HuH-7 (cell line): ENCODE measurements at places on chromosomes 1 and 21.

DNA sequence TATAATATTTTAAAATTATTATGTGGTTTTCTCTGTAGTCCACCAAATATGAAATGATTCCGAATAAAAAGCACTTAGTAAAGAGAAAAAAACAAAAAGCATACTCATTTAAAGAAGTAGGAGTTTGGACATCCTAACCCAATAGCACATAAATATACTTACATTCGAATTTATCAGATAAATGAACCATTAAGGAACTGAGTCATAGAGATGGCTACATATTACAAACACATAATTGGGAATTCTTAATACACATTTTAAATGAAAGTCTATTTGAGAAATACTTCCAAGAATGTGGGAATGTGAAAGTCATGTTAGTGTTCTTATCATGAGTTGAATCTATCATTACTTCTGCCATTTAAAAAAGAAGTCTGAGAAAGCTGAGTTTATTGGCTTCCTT is 75.0 kb downstream of the USP24 start:
- no peak for DNase-seq

DNA sequence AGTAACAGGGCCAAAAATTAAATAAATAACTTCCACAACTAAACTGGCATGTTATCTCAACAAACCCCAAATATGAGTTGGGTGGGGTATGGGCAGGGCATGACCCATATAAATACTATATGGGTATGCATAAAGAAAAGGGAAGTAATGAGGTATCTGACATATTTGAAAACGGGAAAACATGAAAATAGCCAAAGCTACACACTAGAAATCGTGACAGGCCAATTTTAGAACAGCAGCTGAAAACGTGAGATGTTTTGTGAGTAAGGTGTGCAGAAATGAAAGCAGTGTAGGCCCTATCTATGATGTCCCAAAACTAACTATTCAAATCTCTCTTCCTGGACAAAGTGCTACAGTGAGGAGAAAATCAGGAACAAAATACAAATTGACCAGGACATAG is 537.9 kb upstream of the NR5A2 start:
- DNase-seq = no peak

GRCh38 chr21:18498431-18498830 is 94.8 kb upstream of the TMPRSS15 start:
- DNase-seq = no peak

- DNase-seq = no peak
These were observed 139.5 kb downstream of the RGS7 start for GRCh38 chr1:241217516-241217915.

- DNase-seq = peak; percentile 60
These were observed 3.3 kb downstream of the NCMAP start for GRCh38 chr1:24558902-24559791.

GRCh38 chr1:23732363-23733224 is 10.7 kb upstream of the ELOA start:
- no peak for DNase-seq

DNA sequence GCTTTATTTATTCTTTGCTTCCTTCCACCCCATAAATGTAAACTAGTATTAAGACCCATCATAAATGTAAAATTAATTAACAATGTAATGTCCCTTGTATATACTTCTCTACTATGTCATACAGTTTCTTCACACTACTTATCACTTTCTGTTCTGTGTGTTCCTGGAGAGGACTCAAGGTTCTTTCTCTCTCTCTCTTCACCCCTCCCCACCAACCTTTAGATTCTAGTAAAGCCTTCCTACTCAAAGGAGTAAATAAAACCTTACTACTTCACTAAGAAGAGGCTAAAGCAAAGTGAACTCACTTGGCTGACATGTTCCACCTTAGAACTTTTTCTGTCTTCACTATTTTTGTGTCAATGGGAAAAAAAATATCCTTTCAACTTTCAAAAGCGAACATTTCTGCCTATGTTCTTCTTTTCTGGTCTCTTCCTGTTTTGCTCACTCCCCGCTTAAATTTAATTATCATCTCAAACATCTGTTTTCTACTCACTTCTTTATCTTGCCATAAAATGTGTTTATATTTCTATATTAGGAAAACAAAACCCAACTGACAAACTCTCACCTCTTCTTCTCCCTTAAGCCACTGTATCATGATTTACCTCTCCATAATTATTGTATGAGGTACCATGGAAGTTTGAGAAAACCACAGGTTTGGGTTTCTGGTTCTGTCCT is 260.3 kb downstream of the DPYD start:
- no peak for DNase-seq

DNA sequence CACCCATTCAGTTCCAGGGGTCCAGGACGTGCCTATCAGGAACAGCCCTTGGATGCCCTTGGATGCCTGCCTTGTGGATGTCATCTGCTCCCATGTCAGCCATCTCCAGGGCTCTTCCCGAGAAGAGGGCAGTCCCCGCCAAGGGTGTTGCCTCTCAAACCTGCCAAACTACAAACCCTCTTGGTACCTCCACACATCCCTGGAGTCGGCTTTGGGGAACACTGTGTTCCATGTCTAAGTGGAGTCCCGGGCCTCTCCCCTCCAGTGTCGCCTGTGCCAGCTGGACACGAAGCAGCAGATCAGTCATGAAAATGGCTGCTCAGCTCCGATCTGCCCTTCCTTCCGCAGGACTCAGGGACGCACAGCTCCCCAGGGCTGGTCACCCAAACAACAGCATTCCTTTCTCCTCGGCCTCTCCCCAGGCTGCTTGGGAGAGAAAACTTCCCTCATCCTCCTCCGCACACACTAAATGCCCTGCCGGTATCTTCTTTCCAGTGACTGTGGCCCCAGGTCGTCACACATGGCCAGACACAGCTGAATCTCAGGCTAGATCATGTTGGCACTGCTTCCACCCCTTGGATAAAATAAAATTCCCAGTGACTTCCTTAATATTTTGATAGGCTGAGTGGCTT is 53.4 kb downstream of the GALNT2 start:
- DNase-seq = no peak

- DNase-seq = peak; percentile 80
These were observed 93.5 kb downstream of the SIK1 start for GRCh38 chr21:43333298-43334062.

DNA sequence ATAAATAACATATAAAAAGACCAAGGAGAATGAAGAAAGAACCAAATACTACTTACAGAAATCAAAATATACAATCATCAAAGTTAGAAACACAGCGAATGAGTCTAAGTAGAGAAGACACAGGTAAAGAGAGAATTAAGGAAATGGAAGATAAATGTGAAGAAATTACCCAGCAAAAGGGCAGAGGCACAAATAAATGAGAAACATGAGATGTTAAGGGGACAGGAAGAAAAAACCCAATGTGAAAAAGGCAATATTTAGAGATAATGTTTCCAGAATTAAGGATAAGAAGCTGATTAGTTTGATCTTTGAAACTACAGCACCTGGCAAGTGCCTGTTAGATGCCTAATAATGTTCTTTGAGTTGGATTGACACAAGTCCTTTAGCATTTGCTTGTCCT is 40.9 kb downstream of the CCN1 start:
- DNase-seq = no peak

- DNase-seq = no peak
These were observed 24.0 kb upstream of the TDRD10 start for GRCh38 chr1:154478013-154478412.

DNA sequence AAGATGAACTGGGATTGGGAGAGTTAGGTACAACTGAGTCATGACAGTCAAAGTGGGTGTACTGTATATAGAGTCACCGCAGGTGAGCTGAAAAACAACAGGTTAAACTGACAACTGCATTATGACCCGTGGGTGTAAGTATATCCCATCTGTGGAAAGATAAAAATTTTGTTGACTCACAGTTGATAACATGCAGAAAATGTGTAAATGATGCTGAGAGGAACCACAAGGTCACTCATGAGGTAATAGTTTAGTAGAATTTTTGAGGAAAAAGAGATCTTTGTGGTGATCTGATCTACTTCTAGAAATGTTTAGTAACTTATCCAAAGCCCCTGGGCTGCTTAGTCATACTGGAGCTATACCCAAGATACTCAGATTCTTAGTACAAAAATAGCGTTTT is 838 bp downstream of the OR2C3 start:
- no peak for DNase-seq

DNA sequence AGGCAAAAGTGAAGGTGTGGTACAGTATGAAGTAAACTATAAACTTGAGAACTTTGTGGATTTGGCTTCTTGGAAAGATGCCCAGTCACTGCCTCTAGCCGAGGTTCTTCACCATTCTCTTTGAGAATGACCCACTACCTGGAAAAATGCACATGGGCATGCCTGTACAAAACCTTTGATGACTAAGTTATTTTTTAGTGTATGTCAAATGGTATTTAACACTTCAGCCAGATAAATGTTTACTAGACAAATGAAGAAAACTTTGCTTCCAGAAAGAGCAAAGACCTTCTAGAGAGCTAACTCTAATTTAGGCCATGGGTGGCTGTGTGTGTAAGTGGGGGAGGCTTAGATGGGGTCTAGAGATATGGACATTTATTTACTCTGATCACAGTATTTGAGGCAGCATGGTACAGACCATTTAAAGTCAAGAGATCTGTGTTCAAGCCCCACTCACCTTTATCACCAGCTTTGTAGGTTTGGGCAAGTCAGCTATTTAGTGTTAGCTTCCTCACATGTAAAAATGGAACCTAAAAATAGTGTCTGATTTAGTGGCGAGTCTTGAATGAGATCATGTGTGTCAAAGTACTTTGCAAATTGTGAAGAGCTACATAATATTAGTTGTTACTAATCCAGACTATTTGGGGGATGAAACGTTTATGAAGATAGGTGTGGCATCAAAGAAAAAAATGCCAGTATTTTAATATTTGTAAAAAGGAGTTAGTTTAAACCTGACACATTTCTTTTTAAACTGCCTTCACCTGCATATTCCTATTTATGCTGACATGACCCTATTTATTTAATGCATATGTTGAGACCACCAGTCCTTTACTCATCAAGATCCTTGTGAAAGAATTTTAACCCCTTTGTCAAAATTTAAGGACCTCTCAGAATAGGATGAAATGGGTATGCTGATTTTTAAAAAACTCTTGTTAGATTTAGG is 20.2 kb downstream of the NFYC start:
- DNase-seq = no peak

GRCh38 chr1:222234351-222234750 is 313.6 kb downstream of the HHIPL2 start:
- DNase-seq = no peak
